ENCODE measurements at places on chromosomes 6 and 20.

GRCh38 chr6:2073476-2073875 is 171.9 kb downstream of the GMDS start:
- no peak for DNase-seq

DNA sequence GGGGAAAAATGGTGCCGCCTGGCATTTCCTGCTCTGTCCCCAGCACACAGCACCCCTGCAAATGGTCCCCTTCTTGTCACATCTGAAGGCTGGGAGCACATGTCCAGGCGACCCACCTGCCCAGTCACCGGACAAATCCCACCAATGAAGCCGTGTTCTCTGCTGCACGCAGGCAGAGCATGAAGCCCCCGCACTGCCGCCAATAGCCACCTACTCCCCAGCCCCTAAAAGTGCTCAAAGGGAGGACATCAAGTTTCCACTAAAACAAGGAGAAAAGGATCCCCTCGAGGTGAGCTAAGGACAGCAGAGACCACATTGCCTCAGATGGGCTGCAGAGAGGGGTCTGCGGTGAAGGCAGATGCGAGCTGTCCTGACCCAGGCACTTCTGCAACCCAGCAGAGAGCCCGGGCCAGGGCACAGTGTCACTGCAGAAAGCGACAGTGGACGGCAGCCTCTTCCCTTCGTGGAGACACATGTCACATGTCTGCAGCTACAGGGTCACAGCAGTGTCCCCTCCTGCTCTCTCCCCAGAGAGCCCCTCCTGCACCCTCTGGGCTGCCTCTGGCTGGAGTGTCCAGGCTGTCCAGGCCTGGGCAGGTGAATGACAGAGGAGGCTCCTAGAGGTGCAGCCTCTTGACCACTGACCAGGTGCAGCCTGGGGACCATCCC is 221.5 kb downstream of the PREX1 start:
- DNase-seq = no peak

- no peak for DNase-seq
Measured at GRCh38 chr6:101458336-101458735, 64.8 kb downstream of the GRIK2 start.

GRCh38 chr6:168045706-168046620 is 33.0 kb downstream of the FRMD1 start:
- DNase-seq = no peak

DNA sequence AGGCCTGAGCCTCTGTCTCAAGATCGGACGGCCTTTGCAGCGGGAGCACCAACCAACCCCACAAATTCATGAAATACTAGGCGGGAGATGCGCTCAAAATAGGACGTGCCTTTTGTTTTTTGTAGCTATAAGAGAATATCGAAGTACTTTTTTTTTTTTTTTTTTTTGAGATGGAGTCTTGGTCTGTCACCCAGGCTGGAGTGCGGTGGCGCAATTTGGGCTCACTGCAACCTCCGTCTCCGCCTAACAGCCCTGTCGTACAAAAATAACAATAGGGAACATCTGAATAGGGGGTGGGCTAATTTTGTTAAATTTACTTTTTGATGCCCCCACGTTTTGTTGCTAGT is 5.9 kb upstream of the TUBB2A start:
- no peak for DNase-seq

DNA sequence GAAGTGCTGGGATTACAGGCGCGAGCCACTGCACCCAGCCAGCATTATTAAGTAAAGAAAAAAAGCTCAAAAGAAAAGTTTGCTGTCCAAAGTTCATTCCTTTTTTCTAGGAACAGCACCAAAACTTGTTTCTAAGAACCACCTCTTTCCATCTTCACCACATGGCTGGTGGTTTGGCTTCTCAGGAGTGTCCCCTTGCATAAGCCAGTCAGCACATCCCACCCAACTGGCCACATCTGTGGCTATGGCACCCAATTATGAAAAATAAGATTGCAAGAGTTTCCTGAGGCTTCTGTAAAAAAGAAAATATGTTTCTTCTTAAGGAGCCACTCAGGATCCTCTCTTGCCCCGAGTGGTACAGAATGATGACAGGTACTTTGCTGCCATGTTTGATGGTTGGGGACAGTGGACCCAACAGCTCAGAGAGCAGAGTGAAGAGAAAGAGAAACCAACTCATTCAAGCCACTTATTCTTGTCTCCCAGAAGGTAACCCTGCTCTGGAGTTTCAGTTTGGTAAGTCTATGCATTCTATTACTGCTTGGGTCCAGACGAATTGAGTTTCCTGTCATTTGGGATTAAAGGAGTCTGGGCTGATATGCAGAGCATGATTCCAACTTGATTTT is 65.3 kb downstream of the PSMB1 start:
- DNase-seq = no peak

GRCh38 chr6:321158-321438 is 28.8 kb downstream of the DUSP22 start:
- no peak for DNase-seq

- no peak for DNase-seq
Measured at GRCh38 chr20:14989535-14990290, 652.3 kb upstream of the FLRT3 start.

DNA sequence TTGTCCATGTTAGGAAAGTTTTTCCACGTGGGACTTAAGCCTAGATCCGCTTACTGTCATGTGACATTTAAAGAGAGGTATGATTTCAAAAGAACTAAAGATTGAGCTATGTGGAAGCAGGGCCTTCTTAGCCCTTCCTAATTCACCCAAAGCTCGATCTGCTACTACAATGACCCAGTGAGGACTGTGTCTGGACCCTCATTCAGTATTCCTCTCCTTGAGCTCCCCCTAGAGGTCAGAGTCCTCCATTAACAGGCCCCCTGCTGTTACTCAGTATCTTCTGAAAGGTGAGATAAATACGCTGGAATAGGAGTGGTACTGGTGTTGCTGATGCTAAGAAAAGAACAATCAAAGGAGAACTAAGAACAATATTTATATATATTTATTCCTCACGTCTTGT is 414.0 kb downstream of the GJA1 start:
- DNase-seq = peak; percentile 10

- DNase-seq = no peak
Measured at GRCh38 chr6:53112871-53113270, 35.8 kb downstream of the GCM1 start.

- peak; percentile 14 for DNase-seq
Measured at GRCh38 chr6:27545271-27546046, 72.6 kb upstream of the ZNF184 start.

GRCh38 chr6:5566718-5567117 is 305.4 kb downstream of the FARS2 start:
- DNase-seq = no peak

DNA sequence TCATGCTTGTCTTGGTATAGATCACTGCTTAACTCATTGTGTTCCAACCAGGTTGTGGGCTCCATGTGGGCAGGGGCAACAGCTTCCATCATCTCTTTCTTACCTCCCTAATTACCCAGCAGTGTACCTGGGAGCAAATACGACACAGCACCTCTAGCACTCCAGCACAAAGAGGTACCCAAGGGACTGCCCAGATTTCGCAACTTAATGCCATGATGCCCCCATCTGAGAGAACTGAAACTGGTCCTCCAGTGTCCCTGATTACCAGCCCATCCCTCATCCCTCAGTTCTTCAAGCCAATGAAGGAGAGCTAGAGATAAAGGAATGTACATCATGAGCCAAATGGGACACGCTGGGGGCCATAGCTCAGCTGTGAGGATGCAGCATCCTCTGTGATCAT is 41.9 kb upstream of the MDGA1 start:
- no peak for DNase-seq

GRCh38 chr6:89963391-89963790 is 69.1 kb downstream of the GJA10 start:
- no peak for DNase-seq

DNA sequence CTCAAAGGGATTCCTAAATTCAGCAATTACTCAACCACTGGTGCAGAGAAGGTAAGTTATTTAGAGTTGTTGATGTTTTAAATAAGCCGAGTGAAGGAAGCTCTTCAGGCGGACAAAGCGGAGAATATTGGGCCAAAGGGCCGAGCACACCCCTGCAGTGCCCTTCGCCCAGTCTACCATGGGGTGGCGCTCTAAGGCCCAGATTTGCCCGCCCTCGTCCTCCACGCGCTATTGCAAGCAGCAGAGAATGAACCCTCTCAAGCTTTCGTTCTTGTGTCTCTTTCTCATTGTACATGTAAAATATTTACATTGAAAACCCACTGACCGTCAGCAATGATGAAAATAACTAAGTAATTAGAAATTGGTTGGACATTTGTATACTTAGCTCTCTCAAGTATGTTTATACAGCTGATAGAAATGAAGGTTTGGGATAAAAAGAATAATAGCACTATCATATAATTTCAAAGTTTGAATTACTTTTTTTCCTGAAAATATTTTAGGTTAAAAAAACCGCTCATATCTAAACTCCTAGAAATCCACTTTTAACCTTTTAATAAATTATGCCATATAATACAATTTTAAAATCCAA is 195.0 kb upstream of the CEP162 start:
- no peak for DNase-seq

- DNase-seq = no peak
Measured at GRCh38 chr6:126035764-126036163, 49.4 kb downstream of the TRMT11 start.

GRCh38 chr6:166657531-166657930 is 30.5 kb upstream of the RPS6KA2 start:
- no peak for DNase-seq

DNA sequence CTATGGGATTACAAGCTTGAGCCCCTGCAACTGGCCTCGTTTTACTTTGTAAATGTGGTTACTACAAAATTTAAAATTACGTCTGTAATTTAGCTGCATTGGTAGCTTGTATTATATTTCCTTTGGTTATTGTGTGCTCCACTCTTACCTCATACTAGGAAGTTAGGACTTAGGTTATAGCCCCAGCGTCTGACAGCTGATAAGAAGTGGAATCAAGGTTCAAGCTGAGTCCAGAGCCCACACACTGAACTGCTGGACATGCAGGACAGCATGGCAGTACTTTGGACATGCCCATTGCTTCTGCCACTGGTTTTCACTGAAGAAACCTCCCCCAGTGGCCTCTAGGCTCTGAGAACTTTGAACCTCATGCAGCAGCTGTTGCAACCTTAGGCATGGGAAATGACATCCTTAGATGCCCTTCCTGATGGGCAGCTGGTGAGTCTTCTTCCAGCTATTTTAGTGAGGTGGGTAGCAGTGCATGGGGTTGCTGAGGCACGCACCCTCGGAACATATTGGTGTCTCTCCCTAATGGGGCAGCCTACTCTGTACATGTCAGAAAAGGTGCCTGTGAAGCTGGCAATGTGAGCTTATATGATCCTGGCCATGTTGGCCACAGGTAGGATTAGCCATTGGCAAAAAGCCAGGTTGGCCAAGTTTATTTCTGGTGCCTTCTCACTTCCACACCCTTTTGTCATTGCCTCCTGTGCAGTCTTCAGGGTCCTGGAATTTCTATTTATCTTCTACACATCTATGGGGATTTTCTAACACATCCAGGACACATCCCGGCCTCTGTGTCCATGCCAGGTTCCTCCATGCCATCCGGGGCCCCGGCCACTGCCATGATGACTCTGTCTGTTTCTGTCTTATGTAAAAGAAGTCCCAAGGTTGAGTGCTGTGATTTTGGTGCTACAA is 85.3 kb downstream of the CDS2 start:
- no peak for DNase-seq

GRCh38 chr6:170176136-170176897 is 114.6 kb downstream of the DLL1 start:
- DNase-seq = no peak

GRCh38 chr20:15487682-15488081 is 1085.6 kb downstream of the KIF16B start:
- DNase-seq = no peak

GRCh38 chr20:36018208-36018988 is 50.0 kb downstream of the CNBD2 start:
- no peak for DNase-seq

GRCh38 chr6:38495518-38495917 is 144.2 kb downstream of the BTBD9 start:
- no peak for DNase-seq

- DNase-seq = no peak
Measured at GRCh38 chr6:113050979-113051378, 703.8 kb downstream of the RFPL4B start.

GRCh38 chr20:20085812-20086211 is 33.5 kb downstream of the CFAP61 start:
- DNase-seq = no peak

- DNase-seq = no peak
Measured at GRCh38 chr20:60899320-60899719, 352.7 kb upstream of the CDH4 start.

DNA sequence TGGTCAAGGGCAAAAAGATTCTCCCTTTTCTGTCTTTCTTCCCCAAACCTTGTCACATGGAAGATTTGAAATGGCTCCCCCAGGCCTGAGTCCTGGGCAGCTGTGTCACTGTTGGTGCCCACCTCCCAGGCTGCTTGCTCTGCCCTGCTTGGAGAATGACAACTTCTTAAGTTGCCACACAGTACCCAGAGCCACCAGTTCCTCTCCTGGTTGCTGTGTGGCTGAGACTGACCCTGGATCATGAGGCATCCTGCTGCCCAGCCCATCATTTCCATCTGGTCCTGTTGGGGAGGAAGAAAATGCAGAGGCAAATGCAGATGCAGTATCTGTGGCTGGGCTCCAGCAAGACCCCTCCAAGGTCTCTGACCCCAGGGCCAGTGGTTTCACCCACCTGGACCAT is 113.7 kb downstream of the PHACTR3 start:
- DNase-seq = no peak

DNA sequence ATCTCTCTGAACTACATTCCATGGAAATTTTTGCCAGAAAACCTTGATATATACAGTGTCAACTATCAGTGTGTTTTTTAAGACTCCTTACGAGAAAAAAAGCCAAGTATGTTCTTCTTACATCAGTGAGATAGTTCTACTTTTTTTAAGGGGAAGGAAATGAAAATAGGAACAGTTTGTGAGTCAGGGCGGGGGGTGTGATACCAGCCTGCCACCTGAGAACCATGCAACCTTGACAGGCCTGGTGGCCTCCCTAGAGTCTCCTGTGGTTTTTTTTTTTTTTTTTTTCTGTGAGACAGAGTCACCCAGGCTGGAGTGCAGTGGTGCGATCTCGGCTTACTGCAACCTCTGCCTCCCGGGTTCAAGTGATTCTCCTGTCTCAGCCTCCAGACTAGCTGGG is 96.3 kb upstream of the GCM1 start:
- peak; percentile 27 for DNase-seq

- no peak for DNase-seq
Measured at GRCh38 chr20:17066902-17067301, 159.9 kb upstream of the PCSK2 start.

DNA sequence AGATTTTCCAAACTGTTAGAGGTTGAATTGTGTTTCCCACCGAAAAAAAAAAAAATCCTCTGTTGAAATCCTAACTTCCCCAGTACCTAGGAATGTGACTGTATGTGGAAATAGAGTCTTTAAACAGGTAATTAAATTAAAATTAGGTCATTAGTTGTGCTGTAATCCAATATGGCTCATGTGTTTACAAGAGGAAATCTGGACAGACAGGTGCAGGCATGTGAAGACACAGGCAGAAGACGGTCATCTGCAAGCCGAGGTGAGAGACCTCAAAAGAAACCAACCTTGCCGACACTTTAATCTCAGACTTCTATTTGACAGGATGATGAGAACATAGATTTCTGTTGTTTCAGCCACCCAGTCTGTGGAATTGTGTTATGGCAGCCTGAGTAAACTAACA is 28.6 kb upstream of the EZR start:
- DNase-seq = no peak

All from CD4-positive, alpha-beta T cell treated with Interleukin-17A for 1 hour (primary cell).